Anterior cingulate cortex (tissue), 58 donors: ENCODE measurements at places on chromosomes 1 and 21.
A peak's percentile ranks its signal among the peaks of the same experiment; 100 is the strongest.

DNA sequence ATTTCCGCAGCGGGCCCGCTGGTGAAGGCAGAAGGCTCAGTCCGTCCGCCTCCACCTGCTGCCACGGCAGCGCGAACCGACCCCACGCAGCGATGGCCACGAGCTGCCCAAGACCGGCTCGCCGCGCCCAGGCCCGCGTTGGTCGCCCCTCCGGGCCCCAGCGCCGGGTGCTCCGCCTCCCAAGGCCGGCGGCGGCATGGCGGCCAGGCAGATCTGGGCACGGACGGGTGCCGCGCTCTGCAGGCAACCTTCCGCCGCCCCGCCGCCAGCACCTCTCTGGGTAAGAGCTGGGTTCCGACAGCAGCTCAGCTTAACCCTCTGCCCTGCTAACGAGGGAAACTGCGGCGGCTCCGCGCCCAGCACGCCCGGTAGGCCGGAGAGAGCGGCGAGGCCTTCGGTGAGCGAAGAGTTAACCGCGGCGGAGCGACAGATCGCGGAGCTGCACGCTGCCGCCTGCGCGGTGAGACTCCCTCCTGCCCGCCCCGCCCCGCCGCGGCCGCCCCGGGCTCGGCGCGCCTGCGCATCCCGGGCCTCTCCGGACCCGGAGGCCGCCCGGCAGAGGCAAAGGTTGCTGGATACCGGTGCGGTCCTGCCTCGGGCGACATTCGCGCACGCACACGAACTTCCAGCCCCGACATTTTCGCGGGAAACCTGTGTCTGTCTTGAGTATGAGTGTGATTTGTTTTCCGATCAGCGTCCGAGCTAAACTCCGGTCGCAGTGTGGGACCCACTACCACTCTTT lies at the start of gene C1orf53:
C1orf53 (plus strand) TSS at position 177 of the 742 bp plus-strand sequence; CDS start at position 197, 20 bp downstream.
- DNase-seq = peak; percentile 87

- no peak for DNase-seq
Measured at GRCh38 chr1:107919953-107920352, 45.0 kb downstream of the VAV3 start.

GRCh38 chr1:51433269-51433971 lies 85.6 kb downstream of the EPS15 start:
- no peak for DNase-seq

GRCh38 chr1:247906504-247907047 lies 11.2 kb downstream of the OR2W3 start:
- DNase-seq = no peak

- no peak for DNase-seq
Measured at GRCh38 chr21:33451634-33452071, 28.1 kb downstream of the TMEM50B start.

DNA sequence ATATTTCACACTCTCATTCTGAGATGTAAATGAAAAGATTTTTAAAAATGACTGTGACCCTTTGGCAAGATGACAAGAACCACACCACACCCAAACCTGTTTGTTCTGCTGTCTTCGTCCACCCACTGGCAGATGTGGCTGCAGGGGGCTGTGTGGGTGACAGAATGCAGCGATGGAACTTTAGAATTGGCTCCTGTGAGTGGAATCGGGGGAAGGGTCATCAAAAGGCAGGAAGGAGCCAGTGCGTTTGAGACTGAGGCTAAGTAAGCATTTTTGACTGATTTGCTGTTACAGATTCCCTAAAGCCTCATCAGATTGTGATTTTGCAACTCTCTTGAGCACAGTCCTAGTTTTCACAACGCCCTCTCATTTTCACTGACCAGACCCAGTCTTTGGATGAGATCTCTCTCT lies 111.2 kb upstream of the ADGRL2 start:
- no peak for DNase-seq

DNA sequence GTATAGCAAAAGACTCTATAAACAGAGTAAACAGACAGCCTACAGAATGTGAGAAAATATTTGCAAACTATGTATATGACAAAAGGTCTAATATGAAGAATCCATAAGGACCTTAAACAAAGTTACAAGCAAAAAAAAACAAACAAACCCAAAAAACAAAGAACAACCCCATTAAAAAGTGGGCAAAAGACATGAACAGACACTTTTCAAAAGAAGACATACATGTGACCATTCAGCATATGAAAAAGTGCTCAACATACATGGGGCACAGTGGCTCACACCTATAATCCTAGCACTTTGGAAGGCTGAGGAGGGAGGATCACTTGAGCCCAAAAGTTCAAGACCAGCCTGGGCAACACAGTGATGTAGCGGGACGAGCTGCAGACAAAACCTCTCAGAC lies 17.9 kb upstream of the OR2B11 start:
- no peak for DNase-seq

GRCh38 chr1:46401964-46402626 lies 8.0 kb downstream of the FAAH start:
- DNase-seq = peak; percentile 73

GRCh38 chr1:62057641-62058290 lies 136.9 kb upstream of the L1TD1 start:
- DNase-seq = no peak

- no peak for DNase-seq
Measured at GRCh38 chr1:113928187-113928930, 765 bp upstream of the HIPK1 start.

DNA sequence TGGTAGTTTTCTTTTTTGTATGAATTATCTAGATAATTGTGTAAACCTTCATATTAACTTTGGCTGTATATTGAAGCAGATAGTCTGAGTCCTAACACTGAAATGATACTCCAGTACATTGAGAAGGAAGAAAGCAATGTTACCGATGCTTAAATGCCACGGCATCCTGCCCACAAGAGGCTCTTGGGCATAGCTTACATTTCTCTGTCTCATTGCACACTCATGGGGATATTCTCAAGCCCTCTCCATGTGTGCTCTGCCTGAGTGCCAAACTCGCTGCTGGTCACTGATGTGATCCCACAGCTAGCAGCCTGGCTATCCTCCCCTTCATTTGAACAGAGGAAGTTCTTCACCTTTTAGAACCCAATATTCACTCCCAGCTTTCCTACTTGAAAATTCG lies 179.4 kb downstream of the TGFB2 start:
- DNase-seq = no peak

GRCh38 chr1:161398900-161399256 lies 31.2 kb upstream of the CFAP126 start:
- no peak for DNase-seq

- no peak for DNase-seq
Measured at GRCh38 chr1:36888811-36889477, 145.4 kb downstream of the GRIK3 start.

- DNase-seq = no peak
Measured at GRCh38 chr1:178612261-178612660, 99.4 kb downstream of the TEX35 start.
